ENCODE measurements at places on chromosomes 2 and 18. TPM values are rescaled to one million over a fixed set of nuclear protein-coding genes. Genes with fewer than 3 reads are reported as not detected.
A peak's percentile ranks its signal among the peaks of the same experiment; 100 is the strongest.

DNA sequence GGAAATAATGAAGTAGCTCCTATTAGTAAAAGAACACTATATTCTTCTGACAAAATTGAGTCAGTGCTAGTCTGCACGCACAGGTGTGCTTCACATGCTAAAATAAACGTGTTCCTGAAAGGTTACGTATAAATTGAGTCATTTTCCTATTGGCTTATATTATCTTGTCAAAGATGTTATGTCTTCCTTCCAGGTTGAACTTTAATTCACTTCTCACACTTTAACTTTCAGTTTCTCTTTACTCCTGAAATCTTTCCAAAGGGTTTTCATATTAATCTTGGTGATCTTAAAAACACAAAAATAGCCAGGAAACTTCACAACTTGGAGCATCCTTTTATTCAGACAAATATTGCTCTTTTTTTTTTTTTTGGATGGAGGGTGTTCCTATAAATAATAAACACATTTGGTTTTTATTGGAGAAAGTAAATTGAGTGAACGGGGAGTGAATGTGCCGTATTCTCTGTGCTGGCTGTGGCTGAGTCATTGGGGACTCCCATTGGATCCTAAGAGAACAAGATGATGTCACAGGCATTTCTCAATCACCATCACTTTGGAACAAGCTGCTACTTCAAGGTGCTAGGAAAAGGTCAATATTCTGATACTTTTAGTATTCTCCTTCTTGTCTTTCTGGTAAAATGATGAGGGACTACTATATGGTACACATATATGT lies 150.2 kb upstream of the SPATS2L start:
- no peaks in the 10 kb centered on the region for H3K36me3 ChIP-seq
- H3K4me3 ChIP-seq: peak overlapping the region; percentile 7
- no peaks in the 10 kb centered on the region for H3K4me1 ChIP-seq
- H3K27me3 ChIP-seq: no peaks in the 10 kb centered on the region

GRCh38 chr18:61765097-61765496 lies 127.7 kb downstream of the RNF152 start:
- H3K4me1 ChIP-seq: no peaks in the 10 kb centered on the region
- H3K27me3 ChIP-seq: no peaks in the 10 kb centered on the region
- DNase-seq: no peak
- no peak overlapping the region for H3K27ac ChIP-seq
- H3K36me3 ChIP-seq: no peaks in the 10 kb centered on the region
- H3K4me3 ChIP-seq: no peak overlapping the region

The LMAN1 gene
- total RNA-seq: 41.5 TPM

- no peak overlapping the region for H3K4me3 ChIP-seq
- DNase-seq: no peak
- H3K27ac ChIP-seq: no peak overlapping the region
- H3K4me1 ChIP-seq: no peaks in the 10 kb centered on the region
Observed at GRCh38 chr2:25891672-25892071, 13.4 kb upstream of the ASXL2 start.

DNA sequence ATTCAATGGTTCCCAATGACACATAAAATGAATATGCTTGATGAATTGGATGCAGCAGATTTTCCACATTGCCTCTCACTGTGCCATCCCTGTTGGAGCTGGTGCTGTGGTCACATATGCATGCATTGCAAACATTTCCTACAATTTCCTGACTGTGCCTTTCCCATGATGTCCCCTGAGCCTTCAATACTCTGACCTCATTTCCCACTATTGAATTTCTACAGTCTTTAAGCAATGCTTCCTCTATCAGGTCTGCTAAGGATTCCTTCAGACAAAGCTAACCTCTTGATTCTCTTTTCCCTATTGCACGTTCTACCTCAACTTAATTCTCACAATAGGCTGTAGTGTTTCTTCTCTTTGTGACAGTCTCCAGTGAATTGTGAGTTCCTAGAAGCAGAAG lies 342.5 kb upstream of the CRIM1 start:
- no peaks in the 10 kb centered on the region for H3K36me3 ChIP-seq
- H3K4me3 ChIP-seq: no peak overlapping the region
- no peak overlapping the region for H3K27ac ChIP-seq

The SLC9A4 gene
- total RNA-seq: not detected

The TRIM43 gene
- not detected for total RNA-seq

DNA sequence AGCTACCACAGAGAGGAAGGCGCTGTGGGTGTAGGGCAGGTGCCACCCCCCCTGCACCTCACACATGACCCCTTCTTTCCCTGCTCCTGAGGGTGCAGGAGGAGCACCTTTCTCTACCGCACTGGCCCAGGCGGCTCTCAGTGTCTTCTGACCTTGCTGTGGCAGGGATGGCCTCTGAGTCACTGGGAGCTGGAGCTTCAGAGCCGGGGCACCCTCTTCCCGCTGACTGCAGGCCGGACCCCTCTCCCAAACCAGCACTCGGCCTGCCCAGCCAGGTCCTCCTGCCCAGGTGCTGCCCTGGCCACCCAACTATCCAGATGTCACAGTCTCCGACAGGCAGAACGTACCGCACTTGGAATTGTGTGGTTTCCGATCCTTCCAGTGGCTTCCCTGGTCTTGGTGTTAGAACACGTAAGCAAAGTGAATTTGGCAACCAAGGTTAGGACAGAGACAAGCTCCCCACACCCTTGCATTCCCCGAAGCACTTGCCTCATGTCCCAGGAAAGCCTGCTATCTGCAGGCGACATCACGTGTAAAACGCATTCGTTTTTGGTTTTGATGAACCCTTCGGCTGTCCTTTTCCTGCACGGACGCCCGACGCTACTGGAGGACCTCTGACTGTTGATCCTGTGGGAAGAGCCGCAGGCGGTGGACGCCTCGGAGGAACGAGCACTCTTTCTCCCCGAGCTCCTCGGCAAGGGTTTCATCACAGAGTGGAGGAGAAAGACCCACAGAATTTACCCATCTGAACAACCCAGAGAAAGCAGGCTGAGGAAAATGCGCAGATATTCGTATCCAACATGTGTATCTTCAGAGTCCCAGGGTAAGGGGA lies 24.7 kb upstream of the KCNG2 start:
- no peak overlapping the region for H3K4me3 ChIP-seq
- no peaks in the 10 kb centered on the region for H3K4me1 ChIP-seq
- DNase-seq: peak; percentile 4
- peaks cover 5% of the 10 kb centered on the region for H3K27me3 ChIP-seq

GRCh38 chr2:213164263-213164662 lies 12.9 kb upstream of the IKZF2 start:
- H3K4me1 ChIP-seq: no peaks in the 10 kb centered on the region
- peaks cover 2% of the 10 kb centered on the region for H3K27me3 ChIP-seq
- no peak overlapping the region for H3K27ac ChIP-seq
- H3K36me3 ChIP-seq: no peaks in the 10 kb centered on the region

The ABCG5 gene
- total RNA-seq: not detected

GRCh38 chr2:74414441-74414840 lies 7.0 kb downstream of the C2orf81 start:
- DNase-seq: no peak
- peak overlapping the region; percentile 50 for H3K27ac ChIP-seq
- H3K27me3 ChIP-seq: no peaks in the 10 kb centered on the region
- no peaks in the 10 kb centered on the region for H3K36me3 ChIP-seq
- peak overlapping the region; percentile 29 for H3K4me3 ChIP-seq

- no peaks in the 10 kb centered on the region for H3K4me1 ChIP-seq
- no peak overlapping the region for H3K4me3 ChIP-seq
- no peak overlapping the region for H3K27ac ChIP-seq
- H3K36me3 ChIP-seq: no peaks in the 10 kb centered on the region
Observed at GRCh38 chr18:48222118-48222517, 187.1 kb downstream of the ZBTB7C start.

DNA sequence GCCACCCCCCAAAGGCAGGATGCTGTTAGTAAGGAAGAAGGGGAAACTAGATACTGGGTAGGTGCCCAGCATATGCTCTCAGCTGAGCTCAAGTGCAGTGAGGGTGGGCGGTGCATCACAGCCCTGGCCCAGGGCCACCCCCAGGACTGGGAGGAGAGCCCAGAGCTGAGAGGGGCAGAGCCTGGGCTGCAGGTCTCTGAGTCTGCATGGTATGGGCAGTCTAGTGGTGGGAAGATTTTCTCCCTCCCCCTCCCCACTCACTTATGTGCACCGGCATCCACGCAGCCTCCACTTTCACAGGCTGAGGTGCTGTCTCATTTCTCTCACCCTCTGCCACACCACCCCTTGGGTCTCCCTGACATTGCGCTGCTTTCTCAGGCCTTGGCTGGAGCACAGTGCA lies 48.5 kb upstream of the CAB39 start:
- H3K27me3 ChIP-seq: no peaks in the 10 kb centered on the region
- H3K27ac ChIP-seq: no peak overlapping the region
- DNase-seq: no peak
- no peak overlapping the region for H3K4me3 ChIP-seq
- peaks cover 8% of the 10 kb centered on the region for H3K4me1 ChIP-seq
- H3K36me3 ChIP-seq: no peaks in the 10 kb centered on the region

GRCh38 chr2:13504808-13505207 lies 788.1 kb downstream of the TRIB2 start:
- no peak overlapping the region for H3K4me3 ChIP-seq
- DNase-seq: no peak
- no peak overlapping the region for H3K27ac ChIP-seq
- H3K4me1 ChIP-seq: no peaks in the 10 kb centered on the region
- H3K36me3 ChIP-seq: no peaks in the 10 kb centered on the region

The FBXO41 gene
- 8.2 TPM for total RNA-seq

- H3K27ac ChIP-seq: no peak overlapping the region
- no peaks in the 10 kb centered on the region for H3K4me1 ChIP-seq
- no peak for DNase-seq
- no peak overlapping the region for H3K4me3 ChIP-seq
Observed at GRCh38 chr2:143685421-143686078, 556.3 kb downstream of the ARHGAP15 start.

DNA sequence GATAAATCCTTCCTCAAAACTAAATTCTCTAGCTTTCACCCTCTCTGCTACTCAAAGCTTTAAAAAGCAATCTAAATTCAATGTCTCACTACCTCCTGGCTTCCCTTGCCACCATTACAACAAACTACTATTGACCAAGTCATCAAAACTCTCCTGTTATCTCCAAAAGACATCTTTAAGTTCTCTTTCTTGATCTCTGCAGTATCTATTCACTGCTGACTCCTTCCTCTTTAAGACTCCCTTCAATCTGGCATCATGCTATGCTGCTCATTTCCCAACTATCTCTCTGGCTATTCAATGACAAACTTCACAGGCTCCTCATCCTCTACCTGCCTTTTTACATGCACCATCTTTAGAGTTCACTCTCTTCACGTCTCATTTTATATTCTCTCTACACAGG lies 5.9 kb downstream of the PPP3R1 start:
- H3K4me3 ChIP-seq: no peak overlapping the region
- no peaks in the 10 kb centered on the region for H3K27me3 ChIP-seq
- H3K27ac ChIP-seq: no peak overlapping the region
- H3K4me1 ChIP-seq: peaks cover 81% of the 10 kb centered on the region
- H3K36me3 ChIP-seq: no peaks in the 10 kb centered on the region

The STARD6 gene
- total RNA-seq: not detected

DNA sequence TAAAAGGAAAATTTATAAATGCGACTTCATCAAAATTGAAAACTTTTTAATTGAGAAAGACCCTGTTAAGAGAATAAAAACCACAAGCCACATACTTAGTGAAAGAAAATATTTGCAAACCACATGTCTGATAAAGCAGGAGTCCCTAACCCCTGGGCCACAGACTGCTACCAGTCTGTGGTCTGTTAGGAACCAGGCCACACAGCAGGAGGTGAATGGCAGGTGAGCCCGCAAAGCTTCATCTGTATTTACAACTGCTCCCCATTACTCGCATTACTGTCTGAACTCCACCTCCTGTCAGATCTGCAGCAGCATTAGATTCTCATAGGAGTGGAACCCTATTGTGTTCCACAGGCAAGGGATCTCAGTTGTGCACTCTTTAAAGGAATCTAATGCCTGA lies 95.5 kb upstream of the CRACDL start:
- no peaks in the 10 kb centered on the region for H3K27me3 ChIP-seq
- no peak overlapping the region for H3K27ac ChIP-seq
- H3K4me3 ChIP-seq: no peak overlapping the region
- no peaks in the 10 kb centered on the region for H3K36me3 ChIP-seq

- H3K4me1 ChIP-seq: peaks cover 4% of the 10 kb centered on the region
- no peak overlapping the region for H3K4me3 ChIP-seq
- no peaks in the 10 kb centered on the region for H3K36me3 ChIP-seq
Observed at GRCh38 chr18:79792988-79793355, 4.8 kb upstream of the KCNG2 start.

The ZNF396 gene
- not detected for total RNA-seq

The SIX2 gene
- total RNA-seq: not detected

The FAM237A gene
- not detected for total RNA-seq

The C2orf81 gene
- total RNA-seq: 0.82 TPM

- no peaks in the 10 kb centered on the region for H3K27me3 ChIP-seq
- H3K4me1 ChIP-seq: no peaks in the 10 kb centered on the region
- no peak for DNase-seq
- H3K4me3 ChIP-seq: no peak overlapping the region
- no peak overlapping the region for H3K27ac ChIP-seq
- H3K36me3 ChIP-seq: no peaks in the 10 kb centered on the region
Observed at GRCh38 chr2:71800106-71800809, 346.9 kb downstream of the DYSF start.

The LIMS2 gene
- total RNA-seq: 198 TPM

DNA sequence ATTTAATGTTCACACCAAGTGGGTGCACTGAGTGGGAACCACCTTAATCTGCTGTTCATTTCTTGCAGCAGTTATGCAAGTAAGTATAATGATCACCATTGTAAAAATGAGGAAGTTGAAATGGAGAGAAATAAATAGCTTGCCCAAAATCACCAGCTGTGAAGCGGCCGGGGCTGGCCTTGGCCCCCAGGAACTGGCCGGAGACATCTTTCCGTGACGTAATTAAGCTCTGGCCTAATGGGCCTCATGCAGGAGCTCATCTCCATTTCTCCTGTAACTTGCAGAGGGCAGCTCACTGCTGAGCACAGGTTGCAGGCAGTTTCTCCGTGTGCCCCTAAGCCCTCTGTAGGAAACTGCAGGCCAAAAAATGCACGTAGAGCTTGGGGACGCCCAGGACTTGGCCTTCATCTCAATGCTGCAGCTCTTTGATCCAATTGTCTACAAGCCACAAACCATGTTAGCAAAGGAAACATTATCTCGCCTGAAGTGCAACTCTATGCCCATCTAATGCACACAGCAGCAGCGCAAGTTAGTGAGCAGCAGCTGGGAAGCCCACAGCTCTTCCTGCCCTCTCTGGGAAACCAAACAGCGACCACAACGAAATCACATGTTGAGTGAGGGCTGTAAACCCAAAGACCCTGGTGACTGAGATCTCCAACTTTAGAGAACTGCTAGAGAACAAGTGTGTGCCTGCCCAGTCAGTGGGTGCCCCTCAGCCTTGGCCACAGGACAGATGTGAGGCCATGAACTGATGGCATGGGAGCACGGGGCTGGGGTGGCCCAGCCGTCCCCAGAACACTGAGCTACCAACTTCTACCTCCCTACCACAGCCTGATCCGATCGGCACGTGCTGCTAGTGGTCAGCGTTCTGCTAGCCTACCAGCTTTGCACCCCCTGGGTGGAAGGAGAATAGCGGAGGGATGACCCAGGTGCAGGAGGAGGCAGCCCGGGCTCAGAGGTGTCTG lies 28.8 kb downstream of the APCDD1 start:
- no peaks in the 10 kb centered on the region for H3K4me1 ChIP-seq
- no peaks in the 10 kb centered on the region for H3K36me3 ChIP-seq
- H3K27ac ChIP-seq: no peak overlapping the region
- no peak overlapping the region for H3K4me3 ChIP-seq

GRCh38 chr2:119691651-119692245 lies 12.7 kb downstream of the TMEM177 start:
- no peak overlapping the region for H3K4me3 ChIP-seq
- H3K36me3 ChIP-seq: no peaks in the 10 kb centered on the region
- H3K27ac ChIP-seq: no peak overlapping the region
- no peak for DNase-seq
- H3K4me1 ChIP-seq: peaks cover 16% of the 10 kb centered on the region
